ENCODE measurements at places on chromosomes 5 and 9.

DNA sequence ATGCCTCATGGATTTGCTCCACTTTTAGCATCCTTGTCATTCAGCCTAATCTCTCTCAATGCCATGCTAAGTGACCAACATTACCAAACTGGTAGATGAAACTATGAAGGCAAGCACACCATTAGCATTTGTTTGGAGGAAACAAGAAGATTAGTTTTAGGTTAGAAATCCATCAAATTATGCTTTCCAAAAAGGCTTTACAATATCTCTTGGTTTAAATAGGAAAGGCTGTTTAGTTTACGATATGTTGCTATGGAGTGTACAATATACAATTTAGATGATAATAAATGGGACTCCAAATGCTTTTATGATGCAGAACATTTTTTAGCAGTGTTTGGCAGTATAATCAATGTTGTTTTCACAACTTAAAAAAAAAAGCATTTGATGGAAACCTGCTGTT lies 47.8 kb upstream of the CTXN3 start:
- DNase-seq = no peak

GRCh38 chr9:16485575-16486321 lies 384.7 kb downstream of the BNC2 start:
- DNase-seq = no peak

GRCh38 chr9:23739753-23740152 lies 86.3 kb downstream of the ELAVL2 start:
- no peak for DNase-seq

- DNase-seq = no peak
These were observed 181.4 kb downstream of the GAS1 start for GRCh38 chr9:86765746-86766430.

DNA sequence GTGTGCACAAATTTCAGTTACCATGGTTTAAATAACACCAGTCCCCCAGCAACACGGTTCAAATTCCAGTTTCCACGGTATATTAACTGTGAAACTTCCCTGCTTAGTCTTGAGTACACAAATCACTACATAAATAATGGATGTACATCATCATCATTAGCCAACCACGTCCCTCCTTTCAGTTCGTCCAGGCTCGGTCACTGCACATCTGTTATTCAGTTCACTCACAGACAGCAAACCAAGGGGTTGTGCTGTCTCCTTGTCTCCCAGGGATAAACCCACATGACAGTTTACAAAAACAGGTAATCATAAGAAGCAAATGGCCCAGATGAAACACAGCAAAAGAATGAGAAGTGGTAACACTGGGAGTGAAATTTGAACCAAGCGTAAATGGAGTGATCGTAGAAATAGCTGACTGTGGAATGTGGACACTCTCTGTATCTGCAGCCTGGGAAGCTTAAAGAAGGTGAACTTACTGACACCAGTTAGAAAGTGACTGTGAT lies 61.0 kb upstream of the RAD23B start:
- DNase-seq = no peak

GRCh38 chr5:103098993-103099392 lies 20.9 kb downstream of the GIN1 start:
- no peak for DNase-seq

DNA sequence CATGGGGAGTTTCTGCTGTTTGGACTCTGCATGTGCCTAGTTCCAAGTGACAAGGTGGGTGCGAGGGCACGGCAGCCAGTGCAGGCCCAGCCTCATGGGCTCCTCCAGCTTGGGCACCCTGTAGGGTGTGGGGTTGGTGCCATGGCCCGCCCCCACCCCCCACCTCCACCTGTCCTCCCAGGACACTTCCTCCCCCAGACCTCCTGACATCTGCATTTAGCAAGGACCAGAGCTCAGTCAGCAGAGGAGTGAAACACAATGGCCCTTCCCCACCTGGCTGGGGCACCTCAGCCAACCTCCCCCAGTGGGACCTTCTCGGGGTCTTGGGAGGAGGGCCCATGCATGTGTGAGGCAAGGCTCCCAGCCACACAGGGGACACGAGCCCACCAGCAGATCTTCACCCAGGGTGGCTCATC lies 1.9 kb upstream of the NKD2 start:
- DNase-seq = no peak

DNA sequence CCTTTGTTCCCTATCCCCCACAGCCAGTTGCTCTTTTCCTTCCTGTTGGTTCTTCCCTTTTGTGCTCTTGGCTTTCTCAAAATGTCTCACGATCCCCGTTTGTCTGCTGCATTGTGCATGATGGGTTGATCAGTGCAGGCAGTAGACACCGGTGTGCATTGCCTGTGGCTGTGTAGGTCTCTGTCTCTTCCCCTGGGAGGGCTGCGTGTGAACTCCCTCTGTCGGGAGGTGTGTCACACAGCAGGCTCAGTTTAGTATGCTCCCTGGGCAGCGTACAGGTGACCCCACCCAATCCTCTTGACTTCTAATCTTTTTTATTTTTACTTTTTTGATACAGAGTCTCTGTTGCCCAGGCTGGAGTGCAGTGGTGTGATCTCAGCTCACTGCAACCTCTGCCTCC lies 265.3 kb downstream of the FSTL4 start:
- DNase-seq = no peak

DNA sequence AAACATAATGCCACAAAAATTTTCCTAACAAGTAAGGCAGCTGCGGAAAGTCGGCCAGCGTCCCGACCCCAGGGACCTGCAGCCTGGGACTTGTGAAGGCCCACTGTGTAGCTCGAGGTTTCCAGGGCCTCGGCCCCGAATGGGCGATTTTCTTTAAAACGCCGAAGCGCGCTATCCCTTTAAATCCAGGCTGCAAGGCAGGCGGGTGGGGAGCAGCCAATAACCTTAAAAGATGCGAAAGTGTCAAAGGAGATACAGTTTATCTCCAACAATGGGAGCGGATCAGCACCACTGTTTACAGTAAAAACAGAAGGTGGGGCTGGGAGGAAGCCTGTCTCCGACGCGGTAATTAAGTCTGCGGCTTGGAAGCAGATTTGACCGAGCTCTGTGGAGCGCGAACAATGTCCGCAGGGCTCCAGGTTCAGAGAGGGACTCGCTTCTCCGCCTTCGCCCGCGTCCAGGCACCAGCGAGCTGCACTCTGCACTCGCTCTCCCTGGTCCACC lies 1.7 kb upstream of the ZSWIM6 start:
- peak; percentile 65 for DNase-seq

DNA sequence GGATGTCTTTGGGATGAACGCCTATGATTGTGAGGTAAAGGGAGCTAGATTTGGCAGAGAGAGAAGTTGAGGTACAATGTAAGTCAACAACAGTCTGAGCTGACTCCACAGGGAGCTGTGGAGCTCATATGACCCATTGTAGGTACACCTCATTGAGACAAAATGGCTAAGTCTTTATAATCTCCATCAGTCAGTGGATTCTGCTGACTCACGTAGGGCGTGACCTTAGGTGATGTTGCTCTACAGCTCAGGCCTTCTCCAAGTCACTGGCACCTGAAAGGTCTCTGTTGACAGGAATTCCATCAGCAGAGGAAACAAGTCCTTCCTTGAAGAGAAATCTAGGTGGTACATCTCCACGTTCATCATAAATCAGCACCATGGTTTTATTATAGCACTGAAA lies 118.2 kb upstream of the PRR16 start:
- DNase-seq = no peak

DNA sequence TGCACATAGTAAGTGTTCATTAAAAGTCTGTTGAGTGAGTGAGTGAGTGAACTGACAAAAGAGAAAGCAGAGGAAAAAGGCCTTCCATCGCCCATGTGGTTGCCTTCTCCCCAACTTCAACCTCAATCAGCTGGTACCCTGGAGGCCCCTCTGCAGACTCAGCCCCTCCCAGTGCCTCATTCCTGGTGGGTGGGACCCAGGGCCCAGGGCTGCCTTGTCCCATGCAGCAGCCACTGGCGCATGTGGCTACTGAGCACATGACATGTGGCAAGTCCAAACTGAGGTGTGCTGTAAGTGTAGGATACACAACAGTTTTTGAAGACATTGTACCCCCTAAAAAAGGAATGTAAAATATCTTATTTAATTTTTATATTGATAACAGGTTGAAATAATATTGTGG lies 29.6 kb downstream of the NDUFA8 start:
- DNase-seq = no peak

DNA sequence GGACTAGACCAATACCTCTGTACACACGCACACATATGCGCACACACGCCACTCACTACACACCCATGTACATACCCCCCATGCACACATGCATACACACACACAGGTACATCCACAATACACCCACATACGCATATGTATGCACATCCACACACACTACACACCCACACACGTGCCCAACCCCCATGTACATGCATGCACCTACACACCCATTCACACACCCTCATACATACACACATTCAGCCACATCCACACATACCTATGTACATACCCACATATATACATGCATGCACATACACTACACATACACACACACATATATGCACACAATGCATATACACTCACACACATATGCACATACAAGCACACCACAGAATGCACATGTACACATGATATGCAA lies 107.1 kb downstream of the GADD45G start:
- DNase-seq = no peak

DNA sequence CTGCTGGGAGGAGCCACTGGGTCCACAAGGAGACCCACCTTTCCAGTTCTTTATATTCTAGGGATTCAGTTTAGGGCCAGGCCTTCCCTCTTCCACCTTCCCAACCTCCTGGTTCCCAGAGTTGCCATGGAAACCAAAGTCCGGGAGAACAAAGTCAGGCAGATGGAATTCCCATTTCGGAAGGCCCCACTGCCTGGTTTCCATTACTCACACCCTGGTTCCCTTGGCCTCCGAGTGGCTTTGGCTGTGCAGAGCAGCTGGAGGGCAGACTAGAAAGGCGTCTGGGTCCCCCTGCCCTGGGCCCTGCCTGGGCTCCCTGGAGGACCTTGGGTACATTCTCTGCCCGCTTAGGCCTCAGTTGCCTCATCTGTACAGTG lies 136.1 kb downstream of the RGS3 start:
- no peak for DNase-seq

DNA sequence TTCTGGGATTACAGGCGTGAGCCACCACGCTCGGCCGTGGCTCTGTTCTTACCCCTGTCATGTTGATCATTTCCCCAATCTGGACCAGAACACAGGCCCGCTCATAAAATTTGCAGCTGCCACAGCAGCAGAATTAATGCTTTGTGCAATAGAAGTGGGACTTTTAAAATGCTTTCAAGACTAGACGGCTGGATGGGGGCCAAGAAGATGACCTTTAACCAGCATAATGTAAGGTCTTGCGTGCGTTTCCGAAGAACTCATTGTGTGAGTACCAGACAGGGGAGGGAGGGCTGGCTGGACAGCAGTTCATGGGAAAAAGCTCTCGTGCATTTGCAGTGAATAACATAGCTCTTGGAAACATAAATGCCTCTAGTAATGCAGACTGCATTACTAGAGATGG lies 3.5 kb upstream of the WDR38 start:
- no peak for DNase-seq

- no peak for DNase-seq
These were observed 95.3 kb upstream of the COL5A1 start for GRCh38 chr9:134546246-134546731.

DNA sequence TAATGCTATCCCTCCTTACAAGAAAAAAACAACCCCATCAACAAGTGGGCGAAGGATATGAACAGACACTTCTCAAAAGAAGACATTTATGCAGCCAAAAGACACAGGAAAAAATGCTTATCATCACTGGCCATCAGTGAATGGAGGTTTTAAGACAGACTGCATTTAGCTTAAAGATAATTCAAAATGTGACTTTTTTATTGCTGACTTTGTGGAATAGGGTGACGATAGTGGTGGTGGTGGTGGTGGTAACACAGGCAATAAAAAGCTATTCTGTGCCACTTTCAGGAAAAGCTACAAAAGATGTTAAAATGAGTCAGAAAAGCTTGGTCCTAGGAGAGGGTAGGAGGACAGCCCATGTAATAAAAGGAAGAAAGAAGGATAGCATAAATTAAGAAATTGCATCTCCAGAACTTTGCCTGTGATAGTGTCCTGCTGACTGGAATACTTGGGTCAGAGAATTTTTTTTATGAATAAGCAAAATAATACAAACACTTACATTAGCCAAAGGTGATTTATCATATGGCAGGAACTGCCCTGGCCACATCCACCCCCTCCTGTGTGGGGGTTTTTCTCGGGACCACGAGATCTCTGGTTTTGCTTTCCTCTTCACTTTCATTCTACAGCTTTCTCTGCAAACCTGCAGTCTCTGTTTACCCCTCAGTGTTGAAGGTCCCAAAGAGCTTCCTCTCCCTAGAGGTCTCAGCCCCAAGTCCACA lies 186.7 kb downstream of the DRD1 start:
- DNase-seq = no peak

DNA sequence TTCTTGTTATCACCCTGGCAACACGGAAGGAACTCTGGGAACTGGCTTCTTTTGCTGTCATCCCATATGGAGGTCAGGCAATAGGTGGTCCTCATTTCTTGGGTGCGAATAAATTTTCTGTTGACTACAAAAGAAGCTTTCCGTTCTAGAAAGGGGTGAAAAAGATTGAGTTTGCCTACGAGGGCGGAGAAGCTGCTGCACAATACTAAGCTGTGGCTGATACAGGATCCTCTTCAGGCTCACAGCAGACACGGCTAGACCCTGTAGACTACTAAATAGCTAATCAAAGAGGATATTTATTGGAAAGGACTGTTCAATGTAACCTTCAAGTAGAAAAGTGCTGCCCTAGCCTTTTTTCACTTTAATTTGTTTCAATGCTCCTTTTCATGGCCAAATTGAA lies 58.1 kb downstream of the TJP2 start:
- no peak for DNase-seq

GRCh38 chr5:102600964-102601363 lies 102.2 kb upstream of the SLCO6A1 start:
- no peak for DNase-seq

DNA sequence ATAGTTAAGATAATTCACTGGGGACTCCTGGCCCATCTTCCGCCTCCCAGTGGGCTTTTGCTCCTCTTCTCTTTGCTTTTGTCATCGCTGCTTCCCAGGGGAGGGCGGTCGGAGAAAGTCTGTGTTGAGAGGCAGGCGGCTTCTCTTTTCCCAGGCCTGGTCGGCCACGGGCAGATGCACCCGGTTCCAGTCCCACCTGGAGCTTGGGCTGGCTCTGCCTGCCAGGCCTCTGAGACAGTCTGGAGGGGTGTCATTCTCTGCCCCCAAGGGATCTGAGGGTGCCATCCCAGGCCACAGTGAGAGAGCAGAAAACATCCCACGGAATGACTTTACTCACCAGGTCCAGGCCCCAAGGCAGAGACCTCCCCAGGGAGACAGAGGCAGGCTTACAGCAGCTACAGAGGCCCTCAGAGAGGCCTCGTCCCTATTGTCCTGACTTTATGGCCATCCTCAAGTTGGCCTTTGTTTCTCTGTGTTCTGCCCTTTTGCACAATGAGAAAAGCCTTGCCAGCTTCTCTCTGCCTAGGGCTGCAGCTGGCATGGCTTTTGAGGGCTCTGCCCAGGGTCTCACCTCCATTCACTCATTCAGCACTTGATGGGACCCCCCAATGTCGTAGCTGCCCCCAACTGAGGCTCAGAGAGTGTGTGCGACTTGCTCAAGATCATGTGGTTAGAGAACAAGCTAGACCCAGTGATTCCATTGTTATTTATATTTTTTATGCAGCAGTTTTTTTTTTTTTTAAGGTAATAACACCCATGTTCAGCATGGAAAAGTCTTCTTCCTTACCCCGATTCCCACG lies 44.2 kb upstream of the BOD1 start:
- no peak for DNase-seq

- DNase-seq = no peak
These were observed 26.6 kb downstream of the PTPDC1 start for GRCh38 chr9:94110821-94111252.

Measured in substantia nigra (tissue), 51 donors.